ENCODE measurements at places on chromosomes 2 and 18.

DNA sequence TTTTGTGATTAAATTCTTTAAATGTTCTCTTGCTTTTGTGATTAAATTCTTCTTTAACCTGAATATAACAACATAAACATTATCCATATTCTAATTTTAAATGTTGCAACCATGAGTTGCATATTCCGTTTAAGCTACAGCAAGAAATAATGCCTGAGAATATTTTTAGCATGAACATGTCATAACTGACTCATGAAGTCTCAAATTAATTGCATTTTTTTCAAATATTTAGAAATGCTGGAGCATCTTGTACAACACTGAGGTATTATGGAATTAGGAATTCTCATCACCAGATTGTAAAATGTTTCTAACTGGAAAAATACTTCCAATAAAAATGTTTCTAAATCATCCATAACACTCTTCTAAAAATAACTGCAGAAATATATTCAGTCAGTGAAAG, 14.7 kb downstream of the ROCK2 start:
- DNase-seq: no peak

DNA sequence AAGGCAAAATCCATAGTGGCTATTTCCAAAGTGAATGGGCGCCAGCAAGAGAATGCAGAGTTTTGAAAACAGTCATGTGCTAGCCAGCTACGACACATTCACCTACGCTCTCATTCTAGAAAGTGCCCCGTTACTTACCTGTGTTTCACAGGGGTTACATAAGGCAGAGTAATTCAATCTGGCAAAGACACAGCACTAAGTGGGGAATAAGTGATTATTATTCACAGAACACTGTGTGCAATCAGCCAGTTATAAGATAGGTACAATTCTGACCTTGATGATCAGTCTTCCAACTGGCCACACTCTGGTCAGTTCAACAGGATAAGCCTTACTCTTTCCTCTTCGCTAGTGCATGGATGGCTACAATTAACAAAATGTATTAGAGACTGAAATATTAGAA, 105.8 kb downstream of the CABYR start:
- DNase-seq: no peak

DNA sequence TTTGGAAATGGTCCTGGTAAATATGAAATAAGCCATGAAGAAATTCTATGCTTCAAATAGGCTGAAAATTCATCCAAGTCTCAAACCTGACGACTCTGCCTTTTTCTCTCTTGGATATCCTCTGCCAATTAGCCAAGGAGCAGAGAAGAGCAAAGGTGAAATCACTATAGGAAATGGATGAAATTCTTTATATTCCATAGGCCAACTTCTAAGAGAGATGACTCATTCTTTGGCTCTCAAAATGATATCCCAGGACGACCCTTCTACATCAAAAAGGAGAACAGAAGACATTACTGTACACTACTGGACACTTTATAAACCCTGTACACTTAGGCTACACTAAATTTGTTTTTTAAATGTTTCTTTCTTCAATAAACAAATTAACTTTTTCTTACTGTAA, 22.7 kb downstream of the PDE1A start:
- no peak for DNase-seq

- no peak for DNase-seq
These were observed 88.0 kb downstream of the C1D start for GRCh38 chr2:67974559-67975430.

DNA sequence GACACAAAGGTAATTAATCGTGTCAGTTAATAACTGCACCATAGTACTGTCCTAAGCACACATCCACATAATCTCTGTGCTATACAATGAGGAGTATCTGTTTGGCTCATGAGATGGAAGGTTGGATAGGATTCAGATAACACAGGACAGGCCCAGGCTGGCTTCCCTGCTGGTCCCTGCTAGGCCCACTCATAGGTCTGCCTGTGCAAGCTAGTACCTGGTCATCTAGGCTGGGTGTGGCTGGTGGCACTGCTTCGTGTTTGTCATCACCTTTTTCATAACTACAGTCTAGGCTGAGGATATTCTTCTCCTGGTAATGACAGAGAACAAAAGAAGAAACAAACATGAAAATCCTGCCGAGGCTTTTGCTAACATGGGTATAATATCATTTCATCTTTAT, 392.8 kb downstream of the TRIB2 start:
- DNase-seq: no peak

- DNase-seq: no peak
These were observed 287.0 kb upstream of the SESTD1 start for GRCh38 chr2:179551539-179552045.

DNA sequence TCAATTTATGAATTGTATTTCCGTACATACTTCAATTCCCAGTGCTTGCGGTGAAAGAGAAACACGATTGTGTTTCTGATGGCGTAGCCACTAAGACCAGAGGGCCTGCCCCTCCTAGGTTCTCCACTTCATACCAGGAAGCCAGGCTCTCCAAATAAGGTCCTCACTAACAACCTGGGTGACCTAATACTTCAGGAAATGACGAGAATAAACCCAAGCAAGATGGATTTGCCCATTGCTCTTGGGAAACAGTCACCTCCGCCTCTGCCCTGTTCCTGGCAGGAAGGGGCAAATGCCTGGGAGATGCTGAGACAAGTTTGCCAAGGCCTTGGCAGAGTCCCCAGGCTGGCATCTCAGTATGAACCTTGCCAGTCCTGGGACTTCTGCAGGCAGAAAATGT, 41.8 kb downstream of the TTC32 start:
- no peak for DNase-seq

DNA sequence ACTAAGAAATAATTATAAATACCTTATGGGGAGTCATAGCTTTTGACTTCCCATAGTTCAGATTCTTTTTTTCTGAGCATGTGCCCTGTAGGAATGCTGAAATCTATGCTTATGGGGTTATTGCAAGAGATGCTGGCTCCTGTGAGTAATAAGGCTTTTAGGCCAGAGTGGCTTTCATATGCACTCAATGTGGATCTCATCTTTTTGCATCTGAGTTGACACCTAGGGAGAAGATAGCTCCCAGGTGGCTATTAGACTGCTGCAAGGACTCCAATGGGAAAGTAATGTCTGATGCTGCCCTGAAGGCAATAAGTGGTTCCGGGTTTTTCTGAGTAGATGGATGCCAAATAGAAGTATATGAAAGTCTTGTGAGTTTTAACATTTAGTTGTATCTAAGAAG, 21.0 kb downstream of the DNAH6 start:
- no peak for DNase-seq

DNA sequence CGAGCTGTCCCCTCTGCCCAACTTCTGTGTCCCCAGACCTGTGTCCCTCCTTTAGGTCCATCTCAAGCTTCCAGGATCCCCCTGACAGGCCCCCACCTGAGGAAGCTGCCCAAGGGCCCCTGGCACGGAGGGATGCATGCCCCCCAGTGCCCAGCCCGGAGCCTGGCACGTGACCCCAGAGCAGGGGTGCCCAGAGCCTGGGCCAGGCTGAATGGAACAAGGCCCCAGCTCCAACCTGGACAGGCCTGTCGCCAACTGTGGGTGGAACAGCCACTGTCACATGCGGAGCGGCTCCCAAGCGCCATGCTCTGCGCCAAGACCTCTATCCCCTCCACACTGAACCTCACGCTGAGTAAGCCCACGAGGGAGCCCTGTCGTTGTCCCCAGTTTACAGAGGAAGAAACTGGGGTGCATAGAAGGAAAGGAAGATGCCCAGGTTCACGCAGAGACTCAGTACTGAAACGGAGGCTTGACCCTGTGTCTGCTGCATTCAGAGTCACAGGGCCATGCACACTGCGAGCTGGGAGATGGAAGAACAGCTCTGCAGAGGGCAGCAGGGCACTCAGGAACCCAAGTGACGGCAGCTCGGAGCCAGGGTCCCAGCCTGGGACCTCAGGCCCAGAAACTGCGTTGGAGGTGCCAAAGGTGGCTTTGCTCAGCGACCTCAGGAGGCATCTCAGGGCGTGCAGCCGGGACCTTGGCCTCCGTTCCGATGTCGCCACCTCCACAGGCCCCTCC, 5.5 kb upstream of the ECEL1 start:
- no peak for DNase-seq

DNA sequence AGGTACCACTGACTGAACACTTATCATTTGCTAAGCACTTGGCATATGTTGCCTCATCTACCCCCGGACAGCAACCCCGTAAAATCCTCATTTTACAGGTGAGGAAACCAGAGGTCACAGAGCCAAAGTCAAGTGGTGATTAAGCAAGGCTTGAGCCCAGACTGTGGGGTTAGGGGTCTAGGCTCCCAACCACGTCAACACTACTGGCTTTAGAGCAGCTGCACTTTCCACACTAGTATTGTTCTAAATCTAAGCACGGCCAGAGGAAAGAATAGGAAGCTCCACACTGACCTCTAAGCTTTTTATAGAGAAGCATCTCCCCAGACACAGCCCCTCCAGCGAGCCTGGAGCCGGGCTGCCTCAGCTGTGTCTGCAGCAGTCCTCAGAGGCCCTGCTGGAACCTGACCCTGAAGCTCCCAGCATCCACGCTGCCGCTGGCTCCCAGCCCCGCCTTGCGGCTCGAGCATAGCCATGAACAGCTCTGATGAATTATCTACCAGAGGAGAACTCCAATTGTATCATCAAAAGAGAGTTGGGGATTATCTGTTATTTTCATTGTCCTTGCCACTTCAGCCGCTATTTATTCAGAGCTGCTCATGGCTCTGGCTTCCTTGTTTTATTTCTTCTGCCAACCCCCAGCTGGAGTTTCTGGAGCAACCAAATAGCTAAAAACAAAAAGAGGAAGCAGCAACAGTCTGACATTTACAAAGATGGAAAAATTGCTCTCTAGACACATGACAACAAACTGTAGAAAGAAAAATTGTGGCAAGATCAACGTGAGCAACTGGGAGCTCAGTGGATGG, 62.2 kb upstream of the RTN4 start:
- no peak for DNase-seq

GRCh38 chr2:162782138-162782537, 56.4 kb downstream of the KCNH7 start:
- no peak for DNase-seq

GRCh38 chr2:12020833-12021469, 274.5 kb downstream of the LPIN1 start:
- DNase-seq: no peak

DNA sequence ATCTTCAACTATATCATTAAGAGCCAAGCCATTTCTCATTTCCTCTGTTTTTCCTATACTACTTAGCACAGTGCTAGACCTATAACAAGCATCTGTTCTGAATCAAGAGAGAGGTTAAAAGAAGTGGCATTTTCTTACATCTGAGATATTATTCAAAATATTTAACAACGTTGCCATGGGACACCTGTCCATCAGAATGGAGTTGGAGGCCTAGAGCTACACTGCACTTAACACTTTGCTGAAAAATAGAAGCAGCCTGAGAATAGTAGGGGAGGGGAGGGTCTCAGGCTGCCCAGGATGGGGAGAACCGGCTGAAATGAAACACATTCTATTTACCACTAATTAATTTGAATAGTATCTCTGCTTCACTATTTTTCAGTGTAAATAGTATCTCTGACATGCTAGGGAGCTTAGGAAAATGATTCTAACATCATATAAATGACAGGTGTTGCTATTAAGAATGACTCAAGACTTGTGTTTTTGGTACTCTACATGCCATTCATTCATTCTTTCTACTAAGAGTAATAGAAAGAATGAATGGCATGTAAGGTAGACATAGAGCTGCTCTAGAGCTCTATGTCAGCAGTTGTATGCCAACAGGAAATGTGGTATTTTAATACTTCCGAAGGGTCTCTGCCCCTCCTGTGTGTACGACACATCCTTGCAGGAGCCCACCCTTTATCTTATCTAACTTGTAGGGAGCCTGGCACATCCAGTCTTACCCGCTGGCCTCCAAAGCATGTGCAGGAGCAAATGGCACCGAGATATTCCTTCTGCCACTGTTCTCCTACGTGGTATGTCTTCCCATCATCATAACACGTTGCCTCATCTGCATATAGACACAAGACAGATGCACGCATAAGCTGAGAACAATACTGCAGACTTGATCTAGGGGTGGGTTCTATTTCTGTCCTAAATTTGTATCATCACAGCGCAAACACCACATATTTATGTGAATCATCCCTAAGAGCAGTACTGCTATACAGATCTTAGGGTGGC, 52.6 kb downstream of the ATIC start:
- DNase-seq: no peak

GRCh38 chr2:71927757-71928715, 219.6 kb downstream of the CYP26B1 start:
- no peak for DNase-seq
